ENCODE measurements at places on chromosomes 11 and 22.

GRCh38 chr22:48536541-48537342, 1290.9 kb downstream of the BRD1 start:
- H3K4me1 ChIP-seq = peaks cover 10% of the 10 kb centered on the region
- no peak overlapping the region for H3K4me3 ChIP-seq
- H3K36me3 ChIP-seq = no peaks in the 10 kb centered on the region
- H3K27me3 ChIP-seq = peaks cover 8% of the 10 kb centered on the region

DNA sequence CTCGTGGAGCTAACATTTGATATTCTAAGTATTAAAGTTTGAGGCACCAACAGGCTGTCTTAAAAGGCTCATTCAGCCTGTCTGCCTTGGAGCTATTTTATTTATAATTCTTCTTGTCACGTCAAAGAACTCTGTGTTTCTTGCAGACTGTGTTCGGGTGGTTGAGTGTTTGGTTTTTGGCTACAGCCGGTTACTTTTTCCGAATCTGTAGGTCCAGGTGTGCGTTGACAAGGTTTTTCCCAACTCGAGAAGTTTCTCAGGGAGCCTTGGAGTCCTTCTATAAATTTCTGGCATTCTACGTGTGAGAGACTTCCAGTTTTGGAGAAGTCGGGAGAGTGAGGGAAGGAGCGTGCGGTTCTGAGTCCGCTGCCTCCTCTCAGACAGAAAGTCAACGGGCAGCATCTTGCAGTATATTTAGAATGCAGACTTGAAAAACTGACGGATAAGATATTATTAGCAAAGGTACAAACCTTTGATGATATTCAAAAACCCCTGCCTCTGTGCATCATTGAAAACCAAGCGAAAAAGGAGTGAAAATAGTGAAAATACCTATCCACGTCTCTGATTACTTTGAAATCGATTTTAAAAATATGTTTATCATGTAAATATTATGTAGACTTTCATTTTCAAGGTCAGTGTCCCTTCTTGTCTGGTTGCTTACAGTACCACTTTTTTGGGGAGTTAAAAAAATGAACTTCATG, 85.2 kb upstream of the PPARA start:
- H3K4me3 ChIP-seq = no peak overlapping the region
- no peak overlapping the region for H3K27ac ChIP-seq
- H3K36me3 ChIP-seq = peaks cover 8% of the 10 kb centered on the region
- DNase-seq = no peak

GRCh38 chr11:57303280-57303989, 21.3 kb downstream of the TNKS1BP1 start:
- peaks cover 29% of the 10 kb centered on the region for H3K4me1 ChIP-seq
- H3K36me3 ChIP-seq = peaks cover 77% of the 10 kb centered on the region
- no peak overlapping the region for H3K27ac ChIP-seq
- H3K4me3 ChIP-seq = no peak overlapping the region
- no peaks in the 10 kb centered on the region for H3K27me3 ChIP-seq
- no peak for DNase-seq

DNA sequence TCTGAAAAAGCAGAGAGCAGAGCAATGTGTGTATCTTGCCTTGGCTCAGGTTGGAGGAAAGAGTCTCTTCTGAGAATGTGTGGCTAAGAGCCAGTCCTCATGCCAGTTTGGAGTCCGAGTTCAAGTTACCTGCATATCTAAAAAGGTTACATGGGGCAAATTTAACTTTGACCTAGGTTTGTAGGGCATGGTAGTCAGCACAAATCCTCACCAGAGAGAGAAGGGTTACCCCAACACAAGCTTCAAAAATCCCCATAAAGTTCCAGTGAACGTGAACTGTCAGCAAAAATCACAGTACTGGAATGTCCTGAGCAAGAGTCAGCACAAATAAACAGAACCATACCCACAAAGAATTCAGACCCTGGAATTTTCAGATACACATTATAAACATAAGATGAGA, 13.8 kb downstream of the SDHD start:
- H3K27ac ChIP-seq = no peak overlapping the region
- H3K4me1 ChIP-seq = no peaks in the 10 kb centered on the region
- H3K4me3 ChIP-seq = no peak overlapping the region
- H3K27me3 ChIP-seq = no peaks in the 10 kb centered on the region

DNA sequence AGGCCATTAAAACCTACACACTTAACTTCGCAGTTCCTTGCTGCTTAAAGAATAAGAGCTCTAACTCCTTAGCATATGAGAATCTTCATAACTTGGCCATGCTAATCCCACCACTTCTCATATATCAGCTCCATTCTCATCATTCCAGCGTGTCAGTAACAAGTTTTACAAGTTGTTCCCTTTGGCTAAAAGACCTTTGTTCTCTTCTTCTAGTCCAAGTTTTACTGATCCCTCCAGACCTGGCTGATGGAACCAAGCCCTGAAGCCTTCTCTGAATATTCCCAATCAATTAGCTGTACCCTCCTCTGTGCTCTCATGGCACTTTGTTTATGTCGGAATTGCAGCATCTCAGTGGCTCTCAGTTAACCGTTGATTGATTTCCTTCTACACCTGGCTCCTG, 35.8 kb downstream of the GAB2 start:
- H3K36me3 ChIP-seq = peaks cover 3% of the 10 kb centered on the region
- no peak overlapping the region for H3K4me3 ChIP-seq
- DNase-seq = peak; percentile 71
- H3K4me1 ChIP-seq = peaks cover 5% of the 10 kb centered on the region
- no peak overlapping the region for H3K27ac ChIP-seq

GRCh38 chr11:19963697-19964387, 196.4 kb downstream of the DBX1 start:
- no peak overlapping the region for H3K4me3 ChIP-seq
- H3K27ac ChIP-seq = no peak overlapping the region
- H3K4me1 ChIP-seq = peaks cover 6% of the 10 kb centered on the region

DNA sequence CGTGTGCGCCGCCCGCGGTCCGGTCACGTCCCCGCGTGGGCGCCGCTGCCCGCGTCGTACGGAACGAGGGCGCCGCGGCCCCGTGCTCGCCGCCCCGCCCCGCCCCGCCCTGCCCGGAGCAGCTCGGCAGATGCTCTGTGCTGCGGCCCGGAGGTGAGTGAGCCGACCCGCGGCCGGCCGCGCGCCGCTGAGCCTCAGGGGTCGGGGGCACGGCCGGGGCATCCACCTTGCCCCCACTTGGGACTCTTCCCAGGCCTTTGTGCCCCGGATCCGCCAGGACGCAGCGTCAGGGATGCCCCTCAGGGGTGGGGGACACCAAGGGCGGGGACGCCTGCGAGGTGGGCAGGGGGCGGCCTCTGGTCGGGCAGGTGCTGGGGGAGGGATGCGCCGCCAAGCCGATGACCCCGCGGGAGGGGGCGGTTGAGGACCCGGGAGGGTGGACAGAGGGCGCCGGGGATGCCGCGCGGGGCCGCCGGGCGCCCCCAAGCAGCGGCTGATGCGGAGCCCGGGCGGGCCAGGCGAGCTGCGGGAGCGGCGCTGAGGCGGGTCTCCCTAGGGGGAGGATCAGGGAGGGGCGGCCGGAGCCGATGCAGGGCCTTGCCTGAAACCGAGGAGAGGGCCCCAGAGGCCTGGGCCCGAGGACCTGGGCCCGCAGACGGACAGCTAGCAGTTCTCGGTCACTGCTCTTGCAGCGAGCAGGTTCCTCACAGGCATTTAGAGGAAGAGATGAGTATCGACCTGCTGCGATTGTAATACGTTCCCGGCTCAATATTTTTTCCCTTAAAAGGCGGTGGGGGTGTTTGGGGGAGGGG, at the start of gene GNAZ:
Gene GNAZ (plus strand): TSS at position 102 of the 812 bp plus-strand sequence. CDS start 25,177 bp downstream, outside the sequence.
- peaks cover 20% of the 10 kb centered on the region for H3K4me1 ChIP-seq
- H3K27me3 ChIP-seq = peaks cover 50% of the 10 kb centered on the region
- H3K27ac ChIP-seq = no peak within 1 kb of the TSS
- H3K4me3 ChIP-seq = peak within 1 kb of the TSS; percentile 52
- no peaks in the 10 kb centered on the region for H3K36me3 ChIP-seq

DNA sequence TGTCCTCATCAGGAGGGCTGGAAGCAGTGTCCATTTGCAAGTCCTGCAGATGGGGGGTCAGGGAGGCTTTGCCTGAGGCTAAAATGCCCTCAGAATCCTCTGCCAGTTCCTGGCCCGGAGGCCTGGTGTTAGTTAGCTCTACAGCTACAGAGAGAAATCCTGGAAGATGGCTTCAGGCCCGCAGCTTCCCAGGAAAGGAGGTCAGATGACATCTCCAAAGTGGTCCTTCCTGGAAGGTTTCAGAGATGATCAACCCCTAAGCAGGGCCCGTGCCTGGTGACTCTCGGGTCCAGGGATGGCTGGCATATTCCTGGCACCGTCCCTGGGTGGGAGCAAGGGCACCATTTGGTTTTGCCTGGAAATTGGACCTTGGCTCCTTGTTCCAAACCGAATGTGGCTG, 959.1 kb downstream of the BRD1 start:
- peak; percentile 13 for DNase-seq
- no peaks in the 10 kb centered on the region for H3K36me3 ChIP-seq
- no peak overlapping the region for H3K27ac ChIP-seq
- H3K4me1 ChIP-seq = peaks cover 42% of the 10 kb centered on the region

GRCh38 chr11:87137711-87138110, 100.0 kb downstream of the TMEM135 start:
- DNase-seq = peak; percentile 37
- H3K4me3 ChIP-seq = no peak overlapping the region
- H3K4me1 ChIP-seq = no peaks in the 10 kb centered on the region
- no peaks in the 10 kb centered on the region for H3K27me3 ChIP-seq

DNA sequence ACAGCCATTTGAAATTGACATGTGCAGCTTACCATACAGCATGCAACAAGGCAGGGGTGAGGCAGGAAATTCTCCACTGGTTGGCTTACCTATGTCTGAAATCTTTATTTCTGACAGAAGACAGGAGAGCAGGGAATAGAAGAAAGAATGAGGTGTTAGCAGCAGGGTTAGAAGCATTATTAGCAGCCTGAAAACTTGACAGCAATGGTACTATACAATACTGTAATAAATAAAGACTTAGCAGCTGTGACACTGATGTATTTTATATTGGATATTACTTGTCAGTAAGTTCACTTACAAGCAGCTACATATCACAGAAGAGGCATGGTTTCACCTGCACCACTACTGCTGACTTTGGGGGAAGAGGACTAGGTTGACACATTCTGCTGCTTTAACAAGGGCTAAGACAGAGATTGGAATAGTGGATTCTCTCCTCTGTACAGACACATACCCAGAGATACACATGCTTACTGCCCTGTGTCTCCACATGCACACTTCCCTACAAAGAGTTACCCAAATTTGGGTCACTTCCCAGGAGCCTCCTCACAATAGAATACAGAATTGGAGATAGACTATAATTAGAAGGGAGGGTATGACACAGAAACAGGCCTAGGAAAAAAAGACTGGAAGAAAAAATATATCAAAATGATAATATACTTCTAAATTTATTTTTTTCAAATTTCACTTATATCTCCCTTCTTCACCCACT, 145.8 kb upstream of the NARS2 start:
- peaks cover 10% of the 10 kb centered on the region for H3K36me3 ChIP-seq
- H3K27ac ChIP-seq = no peak overlapping the region
- H3K4me3 ChIP-seq = no peak overlapping the region
- H3K4me1 ChIP-seq = no peaks in the 10 kb centered on the region

GRCh38 chr22:48245196-48245485, 1482.7 kb downstream of the TBC1D22A start:
- no peak for DNase-seq
- peaks cover 4% of the 10 kb centered on the region for H3K27me3 ChIP-seq
- no peak overlapping the region for H3K27ac ChIP-seq
- no peaks in the 10 kb centered on the region for H3K4me1 ChIP-seq
- H3K4me3 ChIP-seq = no peak overlapping the region
- no peaks in the 10 kb centered on the region for H3K36me3 ChIP-seq

GRCh38 chr22:32055069-32055468, 12.0 kb downstream of the SLC5A1 start:
- H3K27me3 ChIP-seq = no peaks in the 10 kb centered on the region
- peaks cover 11% of the 10 kb centered on the region for H3K4me1 ChIP-seq
- no peaks in the 10 kb centered on the region for H3K36me3 ChIP-seq
- DNase-seq = no peak

GRCh38 chr11:46554213-46555147, 39.3 kb downstream of the AMBRA1 start:
- H3K4me1 ChIP-seq = no peaks in the 10 kb centered on the region
- H3K4me3 ChIP-seq = no peak overlapping the region
- H3K27me3 ChIP-seq = no peaks in the 10 kb centered on the region
- DNase-seq = peak; percentile 29
- no peak overlapping the region for H3K27ac ChIP-seq

GRCh38 chr11:118659314-118659952, 20.0 kb downstream of the TREH start:
- no peak overlapping the region for H3K4me3 ChIP-seq
- peak overlapping the region; percentile 48 for H3K27ac ChIP-seq
- H3K36me3 ChIP-seq = peaks cover 32% of the 10 kb centered on the region
- no peaks in the 10 kb centered on the region for H3K27me3 ChIP-seq

DNA sequence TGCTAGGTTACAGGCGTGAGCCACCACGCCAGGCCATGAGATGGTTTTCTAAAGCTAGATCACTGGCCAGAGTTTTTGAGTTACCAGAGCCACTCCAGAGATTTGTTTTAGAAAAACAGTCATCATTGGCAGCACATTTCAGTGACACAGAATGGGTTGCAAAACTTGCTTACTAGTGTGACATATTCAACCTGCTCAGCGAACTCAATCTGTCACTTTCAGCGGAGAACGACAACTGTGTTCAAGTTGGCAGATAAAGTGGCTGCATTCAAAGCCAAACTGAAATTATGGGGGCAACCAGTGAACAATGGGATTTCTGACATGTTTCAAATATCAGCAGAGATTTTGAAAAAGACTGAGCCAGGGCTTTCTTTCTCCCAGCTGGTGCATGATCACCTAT, 456.3 kb upstream of the ISX start:
- H3K4me1 ChIP-seq = no peaks in the 10 kb centered on the region
- no peak overlapping the region for H3K27ac ChIP-seq
- no peaks in the 10 kb centered on the region for H3K36me3 ChIP-seq
- H3K4me3 ChIP-seq = no peak overlapping the region

DNA sequence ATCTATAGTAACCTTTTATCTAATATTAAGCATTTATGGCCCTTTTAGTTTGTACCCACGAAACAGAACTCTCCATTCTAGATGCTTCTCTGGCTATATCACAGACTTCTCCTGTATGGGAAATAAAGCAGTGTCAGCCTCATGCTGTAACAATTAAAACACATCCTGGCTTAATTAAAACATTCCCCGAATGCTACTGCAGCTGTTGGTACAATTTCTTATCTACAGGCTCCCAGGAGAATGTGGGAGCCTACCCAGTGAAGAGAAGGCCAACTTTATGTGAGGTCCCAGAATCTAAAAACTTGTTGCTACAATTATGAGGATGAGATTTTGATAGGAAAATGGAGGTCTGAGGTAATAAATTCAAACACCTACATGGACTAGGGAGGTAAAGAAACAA, 83.8 kb downstream of the MPPED2 start:
- H3K27me3 ChIP-seq = no peaks in the 10 kb centered on the region
- no peak for DNase-seq
- H3K27ac ChIP-seq = no peak overlapping the region
- no peaks in the 10 kb centered on the region for H3K4me1 ChIP-seq

GRCh38 chr11:82634091-82634490, 99.6 kb downstream of the FAM181B start:
- H3K27ac ChIP-seq = no peak overlapping the region
- no peaks in the 10 kb centered on the region for H3K27me3 ChIP-seq
- no peaks in the 10 kb centered on the region for H3K36me3 ChIP-seq
- no peaks in the 10 kb centered on the region for H3K4me1 ChIP-seq

GRCh38 chr11:84981301-84981700, 645.8 kb downstream of the DLG2 start:
- no peak overlapping the region for H3K27ac ChIP-seq
- no peaks in the 10 kb centered on the region for H3K27me3 ChIP-seq
- H3K4me3 ChIP-seq = no peak overlapping the region
- no peaks in the 10 kb centered on the region for H3K36me3 ChIP-seq
- H3K4me1 ChIP-seq = no peaks in the 10 kb centered on the region
- DNase-seq = no peak

GRCh38 chr22:42645938-42646568, 3.1 kb downstream of the CYB5R3 start:
- peaks cover 7% of the 10 kb centered on the region for H3K36me3 ChIP-seq
- H3K4me3 ChIP-seq = no peak overlapping the region
- peaks cover 70% of the 10 kb centered on the region for H3K4me1 ChIP-seq
